Kidney (tissue), 22 donors: ENCODE measurements at places on chromosomes 5 and 9. TPM values are rescaled to one million over a fixed set of nuclear protein-coding genes. Genes with fewer than 3 reads are reported as not detected.

DOCK8 gene
- 5.0 TPM for polyA plus RNA-seq

- no peak for DNase-seq
- no peaks in the 10 kb centered on the region for H3K27me3 ChIP-seq
- H3K27ac ChIP-seq: no peak overlapping the region
Observed at GRCh38 chr9:13047827-13048587, 231.5 kb downstream of the MPDZ start.

MYOT gene
- 2.3 TPM for polyA plus RNA-seq

DNA sequence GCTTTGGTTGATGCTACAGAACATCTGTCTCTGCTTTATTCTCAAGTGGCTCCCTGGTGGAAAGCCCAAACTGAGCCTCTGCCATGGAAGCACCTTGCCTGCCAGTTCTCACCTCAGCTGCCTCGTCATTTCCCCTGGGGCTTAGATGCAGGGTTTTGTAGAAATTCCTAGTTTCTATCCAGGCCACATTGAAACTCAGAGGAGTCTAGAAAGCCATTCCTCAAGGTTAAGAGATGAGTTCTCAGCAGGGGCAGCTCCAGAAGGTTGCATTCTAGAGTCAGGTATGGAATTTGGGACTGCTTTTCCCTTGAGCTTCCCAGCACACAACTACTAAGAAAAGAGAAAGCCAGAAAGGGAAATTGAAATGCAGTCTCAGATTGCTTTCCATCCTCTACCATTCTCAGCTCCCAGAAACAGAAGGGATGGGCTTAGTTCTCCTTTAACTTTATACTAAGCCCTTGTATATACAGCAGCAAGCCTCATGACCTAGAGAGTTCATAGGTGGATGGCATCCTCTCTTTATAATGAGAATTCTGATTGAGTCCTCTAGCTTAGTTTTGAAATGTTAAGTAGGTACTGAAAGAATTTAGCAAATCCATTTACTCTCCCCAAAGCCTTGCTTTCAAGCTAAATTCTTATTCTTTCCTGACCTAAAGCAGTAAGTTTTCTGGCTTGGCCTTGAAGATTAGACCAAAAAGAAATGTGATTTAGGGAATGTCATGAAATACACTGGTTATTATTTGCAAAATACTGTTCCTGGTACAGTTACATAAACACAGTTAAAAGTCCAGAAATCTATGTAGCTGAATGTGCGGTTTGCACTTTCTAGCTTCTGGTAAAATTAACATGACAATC lies 66.0 kb upstream of the MEF2C start:
- H3K27ac ChIP-seq: no peak overlapping the region
- no peaks in the 10 kb centered on the region for H3K27me3 ChIP-seq
- H3K4me1 ChIP-seq: no peaks in the 10 kb centered on the region

EGFL7 gene
- 137 TPM for polyA plus RNA-seq

DNA sequence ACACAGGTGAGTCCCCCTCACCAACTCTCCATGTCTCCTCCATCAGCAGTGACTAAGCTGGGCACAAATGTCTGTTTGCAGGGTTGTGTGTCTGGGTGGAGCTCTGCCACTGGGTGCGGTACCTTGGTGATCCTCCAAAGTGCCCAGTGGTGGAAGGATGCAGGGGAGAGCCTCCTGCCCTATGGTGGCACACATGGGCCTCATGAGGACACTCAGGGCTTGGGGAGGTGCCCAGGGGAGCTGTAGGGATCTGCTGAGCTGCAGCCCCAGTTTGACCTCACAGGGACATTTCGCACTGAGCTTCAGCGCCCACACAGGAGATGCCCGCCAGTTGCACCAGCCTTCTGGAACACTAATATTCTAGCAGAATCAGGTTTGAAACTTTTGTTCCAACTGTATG lies 29.5 kb downstream of the S1PR3 start:
- no peak for DNase-seq
- no peaks in the 10 kb centered on the region for H3K36me3 ChIP-seq
- no peaks in the 10 kb centered on the region for H3K4me1 ChIP-seq
- no peak overlapping the region for H3K27ac ChIP-seq
- H3K27me3 ChIP-seq: no peaks in the 10 kb centered on the region
- H3K4me3 ChIP-seq: no peak overlapping the region

LCN1 gene
- not detected for polyA plus RNA-seq

NR4A3 gene
- 0.34 TPM for polyA plus RNA-seq

GRCh38 chr9:33908114-33908513 lies 91.2 kb downstream of the UBE2R2 start:
- no peaks in the 10 kb centered on the region for H3K4me1 ChIP-seq
- H3K4me3 ChIP-seq: no peak overlapping the region
- no peaks in the 10 kb centered on the region for H3K36me3 ChIP-seq
- no peak for DNase-seq
- no peaks in the 10 kb centered on the region for H3K27me3 ChIP-seq

DNA sequence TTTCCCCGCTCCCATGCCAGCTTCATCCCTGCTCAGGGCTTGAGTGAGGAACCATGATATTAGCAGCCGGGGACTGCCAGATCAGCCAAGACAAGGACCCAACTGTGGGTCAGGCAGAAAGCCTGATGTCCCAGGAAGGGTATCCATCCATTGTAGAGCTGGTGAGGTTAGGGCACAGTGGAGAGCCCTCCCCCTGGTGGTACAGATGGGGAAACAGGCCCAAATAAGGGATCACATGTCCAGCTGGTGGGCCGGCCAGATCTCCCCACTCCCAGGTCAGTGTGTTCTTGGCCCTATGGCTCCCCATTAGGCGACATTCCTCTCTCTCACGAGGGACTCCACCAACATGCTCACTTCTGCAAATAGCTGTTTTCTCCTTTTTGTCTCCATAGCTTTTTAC lies 9.0 kb downstream of the CDX1 start:
- H3K4me3 ChIP-seq: no peak overlapping the region
- H3K36me3 ChIP-seq: no peaks in the 10 kb centered on the region
- H3K27ac ChIP-seq: no peak overlapping the region
- peaks cover 22% of the 10 kb centered on the region for H3K4me1 ChIP-seq

IFNB1 gene
- polyA plus RNA-seq: not detected

- H3K36me3 ChIP-seq: no peaks in the 10 kb centered on the region
- no peak for DNase-seq
- H3K27me3 ChIP-seq: no peaks in the 10 kb centered on the region
- H3K4me3 ChIP-seq: peak overlapping the region; percentile 16
Observed at GRCh38 chr9:33164138-33164809, 2.9 kb downstream of the B4GALT1 start.

ST6GALNAC6 gene
- 75.0 TPM for polyA plus RNA-seq

OLFML2A gene
- polyA plus RNA-seq: 5.1 TPM

CFAP90 gene
- 7.7 TPM for polyA plus RNA-seq

DNA sequence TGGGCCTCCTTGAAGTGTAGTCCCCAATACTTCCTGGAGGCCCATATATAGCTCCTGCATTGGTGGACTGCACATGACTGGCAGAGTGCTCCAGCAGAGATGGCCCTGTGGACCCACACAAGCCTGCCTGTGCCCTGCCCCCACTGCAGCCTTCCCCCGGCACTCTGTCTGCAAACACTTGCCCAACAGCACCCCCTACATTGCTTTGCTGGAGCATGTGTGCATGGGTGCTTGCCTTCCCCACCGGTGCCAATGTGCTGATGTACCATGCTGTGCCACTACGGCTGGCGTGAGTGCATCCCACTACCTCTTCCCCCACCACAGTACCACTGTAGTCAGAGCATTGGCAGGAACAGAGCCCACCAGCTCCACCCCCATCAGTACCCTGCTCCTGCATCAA lies 563.6 kb upstream of the CTNND2 start:
- no peaks in the 10 kb centered on the region for H3K4me1 ChIP-seq
- H3K27me3 ChIP-seq: no peaks in the 10 kb centered on the region
- DNase-seq: peak; percentile 39
- no peak overlapping the region for H3K4me3 ChIP-seq

FCN2 gene
- 2.8 TPM for polyA plus RNA-seq

DNA sequence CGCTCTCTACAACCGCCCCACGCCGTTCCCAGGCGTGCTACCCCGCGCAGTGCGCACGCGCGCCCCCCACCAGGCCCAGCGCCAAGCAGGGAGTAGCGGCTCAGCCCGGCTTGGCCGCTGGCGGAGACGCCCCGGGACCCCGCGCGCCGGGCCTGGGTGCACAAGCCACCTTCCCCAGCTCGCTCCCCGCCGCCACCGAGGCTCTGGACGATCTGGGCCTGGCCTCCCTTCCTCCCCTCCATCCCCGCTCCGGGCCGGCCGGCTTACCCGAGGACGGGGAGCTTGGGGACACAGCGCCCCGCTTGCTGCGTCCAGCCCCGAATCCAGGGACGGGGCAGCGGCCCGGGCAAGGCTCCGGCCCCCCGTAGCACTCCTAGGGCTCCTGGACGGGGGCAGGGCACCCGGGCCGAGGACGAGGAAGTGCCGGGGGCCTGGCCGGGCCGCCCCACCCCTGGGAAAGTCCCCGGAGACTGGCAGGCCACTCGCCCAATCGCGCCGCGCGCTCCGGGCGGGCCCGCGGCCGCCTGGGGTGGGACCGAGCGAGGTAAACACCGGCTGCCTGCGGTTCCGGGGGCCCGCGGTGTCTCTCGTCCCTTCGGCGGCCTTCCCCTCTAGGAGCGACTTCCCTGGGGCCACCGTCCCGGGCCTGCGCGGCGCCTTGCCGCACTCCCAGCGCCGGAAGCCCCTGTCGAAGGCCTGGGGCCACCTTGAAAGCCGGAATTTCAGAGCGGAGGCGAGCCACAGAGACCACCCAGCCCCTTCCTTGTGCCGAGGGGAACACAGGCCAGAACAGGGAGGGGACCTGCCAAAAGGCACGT lies at the start of gene TNIP1:
Gene TNIP1, minus strand, starts transcription at position 422 of the 818 bp plus-strand sequence. CDS start 15,939 bp downstream, outside the sequence.
- H3K27me3 ChIP-seq: no peaks in the 10 kb centered on the region
- peak; percentile 92 for DNase-seq
- peaks cover 5% of the 10 kb centered on the region for H3K36me3 ChIP-seq
- H3K4me1 ChIP-seq: peaks cover 47% of the 10 kb centered on the region
